NCI-H1105 (cell line): ENCODE measurements at places on chromosomes 12 and 14.
A peak's percentile ranks its signal among the peaks of the same experiment; 100 is the strongest.

- DNase-seq: no peak
These were observed 13.9 kb downstream of the ACVRL1 start for GRCh38 chr12:51921017-51921725.

- no peak for DNase-seq
These were observed 2.1 kb upstream of the PLEK2 start for GRCh38 chr14:67413806-67414769.

DNA sequence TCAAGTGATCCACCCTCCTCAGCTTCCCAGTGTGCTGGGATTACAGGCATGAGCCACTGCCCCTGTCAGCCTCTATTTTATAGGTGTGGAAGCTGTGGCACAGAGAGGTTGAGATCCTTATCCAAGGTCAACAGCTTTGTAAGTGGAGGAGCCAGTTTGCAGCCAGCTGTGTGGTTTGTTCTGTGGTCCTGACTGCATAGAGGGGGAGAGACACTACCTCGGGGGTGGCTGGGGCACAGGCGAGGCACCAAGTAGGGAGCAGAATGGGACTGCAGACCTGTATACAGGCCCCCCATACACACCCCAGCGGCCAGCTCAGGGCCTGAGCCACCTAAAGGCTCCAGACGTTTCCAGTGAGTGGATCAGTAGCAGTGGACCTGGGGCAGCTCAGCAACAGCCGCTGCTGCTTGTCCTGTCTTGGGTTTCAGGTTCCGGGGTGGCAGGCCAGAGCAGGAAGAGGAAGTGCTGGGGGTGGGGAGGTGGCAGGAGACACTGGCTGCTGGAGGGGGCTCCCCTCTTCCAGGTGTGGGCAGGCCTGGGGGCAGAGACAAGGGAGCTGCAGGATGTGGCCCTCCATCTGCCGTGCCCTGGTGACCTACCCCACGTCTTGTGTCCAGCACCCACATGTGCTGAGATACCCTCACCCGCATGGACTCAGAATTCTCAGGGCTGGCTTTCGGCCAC is 11.0 kb downstream of the ORAI1 start:
- DNase-seq: no peak

- DNase-seq: no peak
These were observed 231.8 kb upstream of the AMIGO2 start for GRCh38 chr12:47311568-47311967.

DNA sequence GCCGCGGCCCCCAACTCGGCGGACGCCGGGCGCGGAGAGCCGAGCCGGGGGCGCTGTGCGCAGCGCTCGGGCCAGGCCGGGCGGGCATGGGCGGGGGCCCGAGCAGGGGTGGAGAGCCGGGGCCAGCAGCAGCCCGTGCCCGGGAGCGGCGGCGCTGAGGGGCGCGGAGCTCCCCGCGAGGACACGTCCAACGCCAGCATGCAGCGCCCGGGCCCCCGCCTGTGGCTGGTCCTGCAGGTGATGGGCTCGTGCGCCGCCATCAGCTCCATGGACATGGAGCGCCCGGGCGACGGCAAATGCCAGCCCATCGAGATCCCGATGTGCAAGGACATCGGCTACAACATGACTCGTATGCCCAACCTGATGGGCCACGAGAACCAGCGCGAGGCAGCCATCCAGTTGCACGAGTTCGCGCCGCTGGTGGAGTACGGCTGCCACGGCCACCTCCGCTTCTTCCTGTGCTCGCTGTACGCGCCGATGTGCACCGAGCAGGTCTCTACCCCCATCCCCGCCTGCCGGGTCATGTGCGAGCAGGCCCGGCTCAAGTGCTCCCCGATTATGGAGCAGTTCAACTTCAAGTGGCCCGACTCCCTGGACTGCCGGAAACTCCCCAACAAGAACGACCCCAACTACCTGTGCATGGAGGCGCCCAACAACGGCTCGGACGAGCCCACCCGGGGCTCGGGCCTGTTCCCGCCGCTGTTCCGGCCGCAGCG is 639 bp downstream of the FZD10 start:
- DNase-seq: no peak

DNA sequence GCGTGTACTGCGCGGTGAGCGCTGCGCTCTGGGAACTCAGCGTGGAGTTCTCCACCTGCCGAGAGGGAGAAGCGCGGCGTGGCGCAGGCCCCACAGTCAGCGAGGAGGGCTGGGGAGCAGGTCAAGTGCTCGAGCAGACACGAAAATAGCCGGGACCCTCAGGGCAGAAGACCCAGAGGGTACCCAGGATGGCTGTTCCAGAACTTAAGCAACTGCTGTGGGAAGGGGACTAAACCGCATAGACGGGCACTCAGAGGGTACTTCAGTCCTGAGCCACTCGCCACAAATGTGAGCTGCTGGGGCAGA is 59.4 kb upstream of the GPR68 start:
- DNase-seq: no peak

DNA sequence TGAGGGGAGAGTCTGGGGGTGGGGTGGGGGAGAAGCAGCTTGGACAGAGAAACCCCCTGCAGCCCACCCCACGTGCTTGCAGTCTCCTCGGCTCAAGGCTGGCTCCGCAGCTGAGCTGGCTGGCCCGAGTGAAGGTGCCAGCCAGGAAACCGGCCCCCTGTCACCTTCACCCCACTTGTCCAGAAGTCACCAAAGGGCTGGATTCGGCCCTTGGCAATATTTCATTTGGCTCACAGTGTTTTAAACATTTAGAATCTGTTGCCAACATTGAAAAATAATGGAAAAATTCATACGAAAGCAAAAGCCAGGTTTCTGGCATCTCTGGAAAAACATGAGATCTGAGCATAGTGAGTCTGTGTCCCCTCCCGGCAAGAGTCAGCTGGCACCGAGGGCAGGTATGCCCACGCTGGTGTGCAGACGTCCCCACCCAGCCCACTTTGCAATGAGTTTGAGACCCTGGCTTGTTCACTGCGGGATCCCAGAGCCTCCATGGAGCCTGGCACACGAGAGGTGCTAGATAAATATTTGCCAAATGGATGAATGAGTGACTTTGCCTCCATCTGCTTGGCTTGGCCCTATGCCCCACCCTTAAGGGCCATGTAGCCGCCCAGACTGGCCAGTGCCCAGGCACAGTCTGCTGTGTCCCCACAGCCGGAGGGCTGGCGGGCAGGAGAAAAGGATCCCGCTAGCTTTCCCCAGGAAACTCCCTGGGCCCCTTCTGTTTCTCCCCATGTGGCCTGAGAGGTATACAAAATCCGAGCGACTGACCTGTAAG is 18.2 kb downstream of the MSI1 start:
- no peak for DNase-seq

DNA sequence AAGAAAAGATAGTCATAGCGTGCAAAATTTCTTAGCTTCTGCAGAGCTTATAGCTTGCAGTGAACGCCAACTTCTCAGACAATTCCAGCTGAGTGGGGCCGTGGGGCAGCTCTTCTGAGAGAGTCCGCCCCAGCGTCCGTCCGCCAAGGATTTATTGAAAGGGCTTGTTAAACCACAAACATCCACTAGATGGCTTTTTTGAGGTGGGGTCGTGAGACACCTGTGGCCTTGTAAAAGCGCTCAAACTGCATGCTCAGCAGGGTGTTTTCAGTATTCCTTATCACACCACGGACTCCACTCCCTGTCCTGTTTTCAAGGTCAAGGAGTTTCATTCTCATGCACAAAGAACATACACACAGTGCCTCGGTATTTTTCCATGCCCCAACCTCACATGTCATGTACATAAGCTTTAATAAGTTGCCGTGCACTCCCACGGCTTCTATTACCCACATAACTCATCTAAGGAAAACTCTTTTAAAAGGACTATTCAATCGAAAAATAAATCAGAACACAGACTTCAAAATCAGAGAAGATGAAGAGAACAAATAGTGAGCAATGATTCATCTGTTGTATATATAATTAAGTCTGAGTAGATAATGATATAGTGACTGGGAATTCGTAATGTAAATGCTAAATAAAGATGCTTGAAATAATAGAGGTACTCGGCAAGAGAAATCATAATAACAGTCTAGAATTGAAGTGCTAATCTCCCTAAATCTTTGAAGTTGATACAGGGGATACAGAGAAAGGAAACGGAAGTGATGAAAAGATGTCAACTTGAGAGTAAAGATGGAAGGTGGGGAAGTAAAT is 46.7 kb downstream of the WBP11 start:
- DNase-seq: no peak

GRCh38 chr14:76782115-76782884 is 21.0 kb downstream of the VASH1 start:
- no peak for DNase-seq

- DNase-seq: no peak
These were observed 101.0 kb downstream of the RALGAPA1 start for GRCh38 chr14:35708062-35708461.

GRCh38 chr14:105945896-105946295 is 419.5 kb downstream of the TMEM121 start:
- DNase-seq: peak; percentile 41

GRCh38 chr12:69553628-69554248 is 31.5 kb upstream of the CCT2 start:
- peak; percentile 83 for DNase-seq

- DNase-seq: no peak
These were observed 256.1 kb downstream of the GLT1D1 start for GRCh38 chr12:129109174-129110001.

DNA sequence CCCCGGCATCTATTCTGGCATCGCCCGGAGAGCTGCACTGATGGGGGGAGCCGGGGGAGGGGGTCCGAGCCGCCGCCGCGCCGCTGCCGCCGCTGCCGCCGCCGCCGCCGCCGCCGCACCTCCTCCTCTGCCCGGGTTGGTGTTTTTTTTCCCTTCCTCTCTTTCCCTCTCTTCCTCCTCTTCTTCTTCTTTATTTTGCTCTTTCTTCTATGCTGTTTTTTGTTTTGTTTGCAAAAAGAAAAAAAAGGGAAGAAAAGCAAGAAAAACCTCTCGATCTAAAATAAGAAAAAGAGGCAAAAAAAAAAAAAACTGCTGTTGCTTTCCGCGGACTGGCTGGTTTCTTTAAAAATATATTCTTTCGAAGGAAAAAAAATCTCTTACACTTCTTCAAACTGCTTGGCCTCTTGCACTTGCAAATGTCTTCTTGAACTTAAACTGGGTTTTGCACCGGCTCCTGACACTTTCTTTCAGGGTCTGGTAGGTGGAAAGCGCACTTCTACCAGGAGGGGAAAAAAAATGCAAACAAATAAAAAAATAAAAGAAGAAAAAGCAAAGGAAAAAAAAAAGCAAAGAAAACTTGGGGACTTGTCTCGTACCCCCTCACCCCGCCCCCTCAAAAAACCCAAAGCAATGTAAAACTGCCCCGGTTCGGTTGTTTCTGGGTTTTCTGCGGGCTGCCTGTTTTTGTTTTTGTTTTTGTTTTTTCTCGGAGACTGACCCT is 616 bp downstream of the BCL11B start:
- peak; percentile 8 for DNase-seq
